ENCODE measurements at places on chromosomes 5 and 9.

GRCh38 chr9:84750152-84750865, 80.8 kb downstream of the NTRK2 start:
- no peak for DNase-seq

DNA sequence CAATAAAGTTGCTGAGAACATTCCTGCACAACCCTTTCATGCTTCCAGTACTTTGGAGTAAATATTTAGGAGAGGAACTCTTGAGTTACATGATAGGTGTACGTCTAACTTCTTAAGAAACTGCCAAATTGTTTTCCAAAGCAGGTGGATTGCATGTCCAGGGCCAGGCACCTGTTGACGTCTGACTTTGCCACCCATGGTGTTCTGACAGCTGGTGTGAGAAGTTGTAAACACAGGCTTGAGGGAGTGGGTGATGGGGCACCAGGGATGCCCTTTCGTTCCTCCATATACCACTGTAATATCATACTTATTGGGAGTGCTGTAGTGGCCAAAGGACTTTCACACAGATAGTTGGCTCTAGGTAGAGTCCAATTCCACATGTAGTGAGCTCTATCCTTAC, 352.1 kb downstream of the GADD45G start:
- no peak for DNase-seq

- DNase-seq: no peak
Measured at GRCh38 chr5:140221697-140222223, 46.8 kb downstream of the CYSTM1 start.

DNA sequence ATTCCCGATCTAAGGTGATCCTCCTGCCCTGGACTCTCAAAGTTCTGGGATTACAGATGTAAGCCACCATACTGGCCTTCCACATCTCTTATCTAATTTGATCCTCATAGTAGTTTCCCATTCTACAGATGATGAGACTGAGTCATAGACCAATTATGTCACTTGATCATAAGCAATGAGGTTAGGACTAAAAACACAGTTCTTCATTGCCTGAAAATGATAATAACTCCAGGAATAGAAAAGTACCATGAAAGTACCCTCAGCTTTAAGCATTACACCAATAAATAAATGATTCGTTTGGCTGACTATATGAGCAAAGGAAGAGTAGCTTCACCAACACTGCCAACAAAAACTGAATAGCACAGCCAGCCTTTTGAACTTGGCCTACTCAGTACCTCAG, 389.5 kb downstream of the ACTL7B start:
- no peak for DNase-seq

GRCh38 chr5:174291-174600, 17.0 kb upstream of the LRRC14B start:
- no peak for DNase-seq

DNA sequence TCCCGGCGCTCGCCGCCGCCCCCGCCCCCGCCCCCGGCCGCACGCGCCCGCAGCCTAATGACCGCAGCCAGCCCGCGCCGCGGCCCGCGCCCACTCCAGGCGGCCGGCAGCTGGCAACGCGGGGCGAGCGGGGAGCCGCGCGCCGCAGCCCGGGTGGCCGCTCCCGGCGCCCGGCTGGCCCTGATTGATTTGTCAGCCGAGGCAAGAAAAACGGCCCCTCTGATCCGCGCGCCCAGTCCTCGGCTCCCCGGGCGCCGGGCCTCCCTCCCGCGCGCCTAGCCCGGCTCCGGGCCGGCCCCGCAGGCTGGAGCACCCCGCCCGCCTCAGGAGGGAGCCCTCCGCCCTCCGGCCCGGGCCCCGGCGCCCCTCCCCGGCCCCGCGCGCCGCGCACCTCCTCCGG, 11.9 kb upstream of the LHX2 start:
- DNase-seq: no peak

DNA sequence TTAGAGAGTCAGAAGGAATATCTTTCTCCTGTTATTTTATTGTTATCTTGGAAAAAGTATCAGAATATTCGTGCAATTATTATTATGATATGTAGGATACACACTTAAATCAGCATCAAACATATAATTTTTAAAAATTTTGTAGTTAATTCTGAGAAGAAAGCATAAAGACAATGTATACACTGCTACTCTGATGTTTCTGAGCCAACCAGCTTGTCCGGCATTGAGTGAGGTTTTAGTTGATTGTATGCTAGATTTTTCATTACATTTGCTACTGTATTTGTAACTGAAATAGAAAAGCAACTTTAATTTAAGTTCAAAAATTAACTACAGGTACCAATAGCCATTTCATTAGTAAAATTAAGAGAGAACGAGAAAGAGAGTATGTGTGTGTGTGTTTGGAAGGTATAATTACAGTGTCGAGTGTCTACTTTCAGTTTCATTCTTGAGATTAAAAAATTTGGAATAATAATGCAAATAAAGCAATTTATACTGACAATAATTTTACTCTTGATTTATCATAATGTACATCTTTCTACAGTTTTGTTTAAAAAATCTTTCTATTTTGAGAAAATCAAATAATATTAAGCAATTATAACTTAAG, 160.4 kb upstream of the CDH12 start:
- DNase-seq: no peak

DNA sequence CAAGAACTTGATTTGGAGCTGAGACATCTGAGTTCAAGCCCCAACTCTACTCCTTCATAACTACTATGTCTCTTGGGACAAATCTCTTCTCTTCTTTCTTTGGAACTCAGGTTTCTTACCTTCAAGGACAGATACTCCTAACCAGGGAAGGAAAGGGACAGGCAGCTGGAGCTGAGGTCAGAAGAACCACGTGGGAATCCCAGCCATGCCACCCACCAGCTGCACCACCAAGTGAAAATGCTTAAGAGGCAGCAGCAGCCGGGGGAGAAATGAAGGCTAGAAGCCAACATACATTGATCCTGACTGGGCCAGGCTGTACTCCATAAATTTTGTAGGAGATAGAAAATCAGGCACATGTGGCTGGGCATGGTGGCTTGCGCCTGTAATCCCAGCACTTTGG, 9.6 kb upstream of the OR5C1 start:
- DNase-seq: no peak

DNA sequence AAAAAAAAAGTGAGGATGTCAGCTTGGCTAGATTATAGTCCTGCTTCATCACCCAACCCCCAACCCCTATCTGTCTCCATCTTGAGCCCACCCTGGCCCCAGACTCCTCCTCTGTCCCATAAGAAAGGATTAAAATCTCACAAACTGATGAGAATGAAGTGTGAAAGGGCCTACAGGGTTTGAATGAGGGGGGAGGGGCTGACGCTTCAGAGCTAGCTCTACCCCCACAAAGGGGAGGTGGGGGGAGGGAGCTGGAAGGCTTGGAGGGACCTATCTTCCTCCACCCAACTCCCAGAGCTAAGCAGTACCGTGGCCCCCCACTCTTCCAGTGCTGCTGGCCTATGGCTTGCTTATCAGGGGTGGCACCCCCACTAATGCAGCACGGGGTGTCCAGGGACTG, 43.7 kb upstream of the HAND1 start:
- DNase-seq: no peak

- no peak for DNase-seq
Measured at GRCh38 chr5:98656125-98656795, 117.2 kb upstream of the RGMB start.

GRCh38 chr5:74054139-74054538, 428.1 kb downstream of the ARHGEF28 start:
- no peak for DNase-seq

GRCh38 chr9:6907772-6908381, 150.1 kb downstream of the KDM4C start:
- no peak for DNase-seq

DNA sequence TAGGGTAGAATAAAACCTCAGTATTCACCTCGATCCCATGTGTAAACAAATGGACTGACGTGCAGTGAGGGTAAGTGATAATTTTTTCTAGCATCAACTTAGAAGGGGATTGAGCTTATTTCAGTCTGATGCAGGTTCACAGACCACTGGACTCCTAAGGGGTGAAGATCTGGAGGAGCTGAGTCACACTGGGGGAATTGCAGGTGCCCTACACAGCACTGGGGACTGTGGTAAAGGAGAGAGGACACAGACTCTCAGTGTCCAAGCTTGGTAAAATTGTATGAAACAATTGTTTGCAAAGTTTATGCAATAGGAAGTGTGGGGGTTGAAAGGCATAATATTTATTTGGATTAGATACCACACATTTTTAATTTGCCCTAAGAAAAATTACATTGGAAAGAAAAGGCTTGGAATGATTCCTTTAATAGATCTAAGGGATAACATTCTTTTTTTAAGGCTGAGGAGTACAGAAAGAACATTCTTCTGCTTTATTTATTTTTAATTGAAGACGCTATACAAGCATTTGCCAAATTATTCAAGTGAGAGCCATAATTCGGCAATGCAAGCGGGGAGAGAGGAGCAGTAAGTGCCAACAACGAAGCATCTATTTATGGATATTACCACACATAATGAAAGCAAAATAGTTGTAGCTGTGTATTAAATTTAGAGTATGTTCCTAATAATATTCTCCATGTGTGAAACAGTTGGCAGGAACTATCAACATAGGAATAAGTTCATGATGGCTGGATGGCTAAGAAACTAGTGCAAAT, 766.9 kb upstream of the ADAMTS16 start:
- DNase-seq: no peak

- DNase-seq: no peak
Measured at GRCh38 chr5:32990593-32991420, 279.7 kb downstream of the NPR3 start.

- no peak for DNase-seq
Measured at GRCh38 chr9:121700165-121700831, 48.9 kb downstream of the DAB2IP start.

DNA sequence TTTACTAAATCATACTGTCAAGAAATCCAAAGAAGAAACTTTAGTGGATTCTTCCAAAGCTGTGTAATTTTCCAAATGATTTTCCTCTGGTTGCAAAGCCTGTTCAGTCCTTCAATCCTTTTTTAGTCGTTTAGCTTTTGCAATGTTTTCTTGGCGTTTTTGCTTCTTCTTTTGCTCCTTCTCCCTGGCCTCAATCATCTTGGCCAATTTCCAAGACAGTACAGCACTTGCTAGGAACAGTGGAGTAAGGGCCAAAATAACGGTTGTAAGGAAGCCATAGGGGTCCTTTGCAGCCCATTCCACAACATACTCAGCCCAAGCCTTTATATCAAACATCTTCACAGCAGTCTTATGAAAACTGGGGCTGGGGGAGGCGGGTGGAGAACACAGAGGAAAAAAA, 2.4 kb downstream of the SMIM15 start:
- no peak for DNase-seq

DNA sequence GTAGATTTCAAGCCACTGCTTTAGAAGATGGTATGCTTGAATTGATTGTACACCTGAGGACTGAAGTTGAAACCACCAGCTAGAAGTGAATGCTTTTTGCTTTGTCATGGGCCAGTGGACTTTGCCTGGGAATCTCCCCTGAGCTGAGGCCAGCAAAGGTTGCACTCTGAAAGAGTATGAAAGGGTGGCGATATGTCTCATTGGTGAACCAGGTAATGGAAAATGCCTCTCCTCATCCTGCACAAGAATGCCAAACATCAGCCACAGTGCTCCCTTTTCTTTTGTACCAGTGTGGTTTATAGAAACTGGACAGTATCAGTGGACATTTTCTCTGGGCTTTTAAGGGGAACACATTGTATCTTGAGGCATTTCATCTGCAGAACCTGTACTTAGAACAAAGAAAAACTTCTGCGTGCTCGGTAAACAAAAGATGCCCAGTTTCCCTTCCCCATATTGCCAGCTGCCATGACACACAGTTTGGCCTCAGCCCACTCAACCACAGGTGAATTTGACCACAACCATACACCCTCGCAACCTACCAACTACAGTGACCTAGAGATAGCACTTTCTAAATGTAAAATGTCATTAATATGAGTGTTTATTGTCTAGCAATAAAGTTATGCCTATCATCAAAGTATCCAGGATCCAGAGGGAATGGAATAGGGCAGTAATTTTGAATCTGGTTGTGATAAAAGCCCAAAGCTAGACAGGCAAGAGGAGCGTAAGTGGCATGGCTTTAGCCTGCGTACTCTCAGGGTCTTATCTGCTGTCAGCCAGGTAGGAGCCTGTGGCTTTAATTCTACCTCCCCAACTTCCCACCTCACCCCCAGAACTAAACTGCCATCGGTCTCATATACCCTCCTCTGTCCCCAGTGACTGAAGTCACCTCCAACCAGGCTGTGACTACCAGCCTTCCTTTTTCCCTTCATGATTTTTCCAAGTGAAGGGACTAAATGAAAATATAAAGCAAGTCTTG, 79.5 kb upstream of the LHFPL2 start:
- DNase-seq: no peak

Measured in stimulated activated CD8-positive, alpha-beta memory T cell treated with anti-CD3 and anti-CD28 coated beads, Interleukin-7, amount 100 ng/mL, for 1 hour (primary cell).